ENCODE measurements at places on chromosomes 2 and 18.

GRCh38 chr18:58359218-58359617 lies 269.7 kb downstream of the ALPK2 start:
- no peaks in the 10 kb centered on the region for H3K4me1 ChIP-seq
- no peaks in the 10 kb centered on the region for H3K27me3 ChIP-seq
- no peaks in the 10 kb centered on the region for H3K36me3 ChIP-seq
- DNase-seq, result no peak
- H3K27ac ChIP-seq, result no peak overlapping the region

- H3K27me3 ChIP-seq, result peaks cover 28% of the 10 kb centered on the region
- no peak overlapping the region for H3K27ac ChIP-seq
- peaks cover 47% of the 10 kb centered on the region for H3K4me1 ChIP-seq
- H3K36me3 ChIP-seq, result no peaks in the 10 kb centered on the region
- H3K4me3 ChIP-seq, result peak overlapping the region; percentile 29
- DNase-seq, result no peak
These were observed 3.5 kb downstream of the ADCYAP1 start for GRCh38 chr18:907885-908757.

DNA sequence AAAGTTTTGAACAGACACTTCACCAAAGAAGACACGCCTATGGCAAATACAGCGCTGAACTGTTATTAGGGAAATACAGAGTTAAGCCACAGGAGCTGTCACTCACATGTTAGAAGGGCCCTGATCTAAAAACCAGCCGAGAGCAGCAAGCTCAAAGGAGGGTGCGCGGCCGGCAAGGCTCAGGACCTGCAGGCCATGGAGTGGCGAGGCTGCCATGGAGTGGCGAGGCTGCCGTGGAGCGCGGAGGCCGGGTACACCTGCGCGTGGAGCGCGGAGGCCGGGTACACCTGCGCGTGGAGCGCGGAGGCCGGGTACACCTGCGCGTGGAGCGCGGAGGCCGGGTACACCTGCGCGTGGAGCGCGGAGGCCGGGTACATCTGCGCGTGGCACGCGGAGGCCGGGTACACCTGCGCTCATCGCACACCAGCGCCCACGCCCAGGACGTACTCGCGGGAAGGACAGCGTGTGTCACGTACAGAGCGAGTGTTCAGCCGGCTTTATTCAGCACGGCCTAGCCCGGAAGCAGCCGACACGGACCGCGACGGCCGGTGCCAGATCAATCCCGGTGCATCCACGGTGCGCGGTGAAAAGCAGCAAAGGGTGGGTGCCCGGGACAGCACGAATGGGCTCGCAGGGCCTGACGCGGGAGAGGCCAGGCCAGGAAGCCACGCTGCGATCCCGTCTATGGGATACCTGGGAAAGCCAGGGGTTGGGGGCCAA lies 68.8 kb downstream of the SLC66A2 start:
- no peak for DNase-seq
- H3K4me3 ChIP-seq, result no peak overlapping the region
- H3K27me3 ChIP-seq, result no peaks in the 10 kb centered on the region
- no peaks in the 10 kb centered on the region for H3K4me1 ChIP-seq

DNA sequence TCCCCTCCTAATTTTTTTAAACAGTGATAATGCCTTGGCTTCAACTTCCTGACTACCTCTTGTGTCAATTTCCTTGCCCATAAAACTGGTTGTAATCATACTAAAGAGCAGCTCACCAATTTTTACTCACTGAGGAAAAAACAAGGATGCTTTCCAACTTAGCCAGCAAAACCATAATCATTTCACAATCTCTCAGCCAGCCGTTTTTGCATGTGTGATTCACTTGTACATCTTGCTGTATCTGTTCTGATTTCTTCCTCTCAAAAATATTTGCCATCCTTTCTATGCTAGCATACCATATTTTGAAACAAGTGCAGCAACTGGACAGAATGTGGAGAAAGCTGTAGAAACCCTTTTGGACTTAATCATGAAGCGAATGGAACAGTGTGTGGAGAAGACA lies 60.7 kb downstream of the RAB27B start:
- H3K36me3 ChIP-seq, result no peaks in the 10 kb centered on the region
- DNase-seq, result no peak
- no peaks in the 10 kb centered on the region for H3K27me3 ChIP-seq

DNA sequence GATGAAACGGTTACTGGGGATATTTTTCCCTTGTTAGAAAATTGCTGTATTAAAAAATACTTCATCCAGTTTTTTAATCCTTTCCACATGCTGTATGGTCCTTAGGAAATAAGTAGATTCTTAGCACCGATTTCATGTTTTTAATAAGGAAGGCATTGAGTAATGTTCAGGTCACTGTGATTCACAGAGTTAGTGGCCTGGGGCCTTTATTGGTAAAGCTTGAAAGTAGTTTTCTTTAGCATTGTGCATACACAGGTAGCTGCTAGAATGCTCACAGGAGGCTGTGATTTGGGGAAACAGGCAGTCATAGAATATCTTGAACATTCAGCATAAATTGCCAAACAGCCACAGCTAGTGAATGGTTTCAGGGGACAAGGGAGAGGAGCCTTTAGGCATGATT lies 79.8 kb downstream of the XRCC5 start:
- no peak overlapping the region for H3K4me3 ChIP-seq
- peaks cover 29% of the 10 kb centered on the region for H3K4me1 ChIP-seq
- no peaks in the 10 kb centered on the region for H3K27me3 ChIP-seq
- DNase-seq, result no peak
- no peaks in the 10 kb centered on the region for H3K36me3 ChIP-seq
- H3K27ac ChIP-seq, result peak overlapping the region; percentile 14

DNA sequence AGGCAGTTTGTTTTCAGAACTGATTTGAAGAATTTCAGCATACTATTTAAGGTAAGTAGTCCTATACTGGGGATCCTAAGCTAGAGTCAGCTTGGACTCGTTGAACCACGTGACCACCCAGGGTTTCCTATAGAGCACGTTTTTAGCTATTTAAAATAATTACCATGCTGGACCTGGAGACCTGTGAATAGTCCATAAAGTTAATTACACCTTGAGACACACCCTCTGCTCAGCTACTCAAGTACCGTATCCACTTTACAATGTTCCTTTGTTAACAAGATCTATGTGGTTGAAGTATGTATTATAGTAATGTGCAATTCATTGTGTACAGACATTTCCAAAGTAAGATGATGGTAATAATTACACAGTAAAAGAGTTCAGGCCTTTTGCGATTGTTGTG lies 67.6 kb downstream of the CRIM1 start:
- no peaks in the 10 kb centered on the region for H3K27me3 ChIP-seq
- no peak for DNase-seq
- no peaks in the 10 kb centered on the region for H3K36me3 ChIP-seq
- H3K4me3 ChIP-seq, result no peak overlapping the region

GRCh38 chr2:106885971-106886915 lies at the start of gene ST6GAL2:
Gene ST6GAL2, minus strand, starts transcription at chr2:106886167. Its CDS starts 42,190 bp downstream, at chr2:106843977.
- peak within 1 kb of the TSS; percentile 13 for H3K27ac ChIP-seq
- peak within 1 kb of the TSS; percentile 50 for H3K4me3 ChIP-seq
- H3K4me1 ChIP-seq, result peaks cover 10% of the 10 kb centered on the region
- no peak for DNase-seq

- no peaks in the 10 kb centered on the region for H3K27me3 ChIP-seq
- DNase-seq, result no peak
- no peak overlapping the region for H3K27ac ChIP-seq
- peaks cover 18% of the 10 kb centered on the region for H3K4me1 ChIP-seq
- H3K36me3 ChIP-seq, result no peaks in the 10 kb centered on the region
- H3K4me3 ChIP-seq, result no peak overlapping the region
These were observed 15.2 kb upstream of the SCYGR1 start for GRCh38 chr2:227402959-227403358.

GRCh38 chr2:160042054-160042453 lies 20.4 kb downstream of the PLA2R1 start:
- no peaks in the 10 kb centered on the region for H3K27me3 ChIP-seq
- H3K27ac ChIP-seq, result no peak overlapping the region
- no peaks in the 10 kb centered on the region for H3K4me1 ChIP-seq
- peaks cover 12% of the 10 kb centered on the region for H3K36me3 ChIP-seq
- no peak overlapping the region for H3K4me3 ChIP-seq

GRCh38 chr2:222965555-222965954 lies 86.4 kb upstream of the KCNE4 start:
- H3K4me1 ChIP-seq, result no peaks in the 10 kb centered on the region
- H3K27me3 ChIP-seq, result no peaks in the 10 kb centered on the region
- no peak for DNase-seq
- no peak overlapping the region for H3K27ac ChIP-seq

GRCh38 chr18:36155851-36156757 lies 26.4 kb downstream of the ELP2 start:
- no peak overlapping the region for H3K27ac ChIP-seq
- no peak overlapping the region for H3K4me3 ChIP-seq
- no peak for DNase-seq

All from vagina (tissue), 2 donors.